ENCODE measurements at places on chromosomes 7 and 10. TPM values are rescaled to one million over a fixed set of nuclear protein-coding genes. Genes with fewer than 3 reads are reported as not detected.

Gene PAX2
- total RNA-seq, result not detected

Gene DPY19L1
- 4.1 TPM for total RNA-seq

Gene HOXA10
- total RNA-seq, result 15.7 TPM

Gene CYP2W1
- 2.5 TPM for total RNA-seq

Gene VAX1
- not detected for total RNA-seq

Gene GATA3
- not detected for total RNA-seq

Gene RET
- total RNA-seq, result 1.2 TPM

Gene TAS2R4
- not detected for total RNA-seq

Gene GPR146
- 1.4 TPM for total RNA-seq

Gene ZP3
- 2.8 TPM for total RNA-seq

Gene ANKRD30A
- not detected for total RNA-seq

Gene TFR2
- 2.5 TPM for total RNA-seq

Gene SYT15B
- total RNA-seq, result 4.1 TPM

Gene IDI2
- total RNA-seq, result not detected

Gene MUC3A
- 85.8 TPM for total RNA-seq

Gene SLC13A1
- not detected for total RNA-seq

Gene C10orf95
- not detected for total RNA-seq

Gene NKX2-3
- total RNA-seq, result 12.2 TPM

Gene CTNNA3
- total RNA-seq, result 3.3 TPM

Gene SLC18A3
- not detected for total RNA-seq

Measured in Peyer's patch (tissue), 4 donors.